GM04504 (cell line): ENCODE measurements at places on chromosomes 4 and X.

- DNase-seq: no peak
These were observed 210.7 kb upstream of the SLC7A11 start for GRCh38 chr4:138452826-138453225.

- DNase-seq: no peak
These were observed 132.5 kb upstream of the FMR1 start for GRCh38 chrX:147779173-147779572.

GRCh38 chr4:30714408-30715031, 5.6 kb upstream of the PCDH7 start:
- no peak for DNase-seq

GRCh38 chr4:10963958-10964703, 279.6 kb upstream of the CLNK start:
- no peak for DNase-seq

GRCh38 chr4:78001531-78001930, 55.6 kb upstream of the FRAS1 start:
- DNase-seq: no peak

DNA sequence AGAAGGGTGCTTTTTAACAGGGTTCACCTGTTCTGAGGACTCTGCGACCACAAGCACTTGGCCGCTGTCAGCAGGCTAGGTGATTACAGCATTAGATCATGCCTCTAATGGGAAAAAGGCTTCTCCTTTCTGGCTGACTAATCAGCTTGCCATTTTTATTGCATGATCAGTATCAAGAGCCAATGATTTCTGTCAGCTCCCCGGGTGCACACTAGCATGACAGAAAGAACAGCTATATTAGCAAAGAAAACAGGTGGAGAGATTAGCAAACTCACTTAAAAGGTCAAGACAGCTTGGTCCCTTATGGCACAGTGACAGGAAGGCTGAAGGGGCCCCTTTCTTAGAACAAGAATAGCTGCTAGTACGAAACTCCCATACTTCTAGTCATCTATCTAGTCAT, 170.0 kb downstream of the SMIM20 start:
- peak; percentile 66 for DNase-seq

DNA sequence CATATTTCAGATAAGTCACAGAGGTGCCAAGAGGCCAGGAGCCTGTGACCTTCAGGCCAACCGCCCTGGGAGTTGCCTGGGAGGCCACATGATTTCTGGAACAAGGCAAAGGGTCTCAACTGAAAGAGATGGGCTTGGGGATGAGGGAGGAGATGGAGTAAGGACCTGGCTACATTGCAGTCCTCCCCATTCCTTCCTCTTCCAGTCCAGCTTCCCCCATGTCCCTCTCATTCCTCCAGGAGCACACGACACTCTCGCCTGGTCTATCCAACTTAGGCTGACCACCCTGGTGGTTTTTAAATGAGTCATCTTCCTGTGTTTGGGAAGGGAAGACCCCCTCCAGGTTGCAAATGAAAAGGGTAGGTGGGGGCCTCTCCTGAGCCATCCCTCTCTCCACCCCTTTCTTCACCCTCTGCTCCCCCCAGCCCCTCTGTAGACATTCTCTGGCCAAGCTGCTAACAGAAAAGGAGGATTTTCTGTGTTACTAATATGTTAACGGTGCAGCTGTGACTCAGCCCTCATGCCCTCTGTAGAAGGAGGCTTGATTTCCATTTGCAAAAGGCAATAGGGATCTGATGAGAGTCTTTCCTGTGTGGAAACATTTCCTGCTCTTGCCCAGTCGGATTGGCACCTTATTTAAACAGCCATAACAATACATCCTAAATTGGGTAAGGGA, 79.2 kb downstream of the RTL5 start:
- no peak for DNase-seq

GRCh38 chr4:110666030-110666429, 43.2 kb upstream of the PITX2 start:
- DNase-seq: no peak

DNA sequence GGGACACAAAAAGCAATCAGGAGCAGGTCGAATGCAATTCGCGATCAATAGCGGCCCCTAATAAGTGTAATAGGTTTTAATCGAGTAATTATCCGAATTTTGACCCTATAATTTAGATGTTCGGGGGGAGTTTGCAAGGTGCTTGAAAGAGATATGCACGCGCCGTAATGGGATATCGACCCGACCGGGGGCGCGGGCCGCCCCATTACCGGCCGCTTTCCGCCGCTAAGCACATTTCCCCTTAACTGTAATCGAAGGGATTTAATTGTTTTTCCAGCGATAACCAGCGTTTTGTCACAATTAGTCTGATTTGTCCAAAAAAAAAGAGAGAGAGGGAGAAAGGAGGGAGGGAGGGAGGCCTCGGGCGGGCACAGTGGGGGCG, 997 bp downstream of the NKX1-1 start:
- DNase-seq: no peak

- DNase-seq: no peak
These were observed 12.7 kb upstream of the CXCL8 start for GRCh38 chr4:73727685-73728084.
